B cell (primary cell): ENCODE measurements at places on chromosomes 4 and X. TPM values are rescaled to one million over a fixed set of nuclear protein-coding genes. Genes with fewer than 3 reads are reported as not detected.

Gene DACH2
- not detected in 2 replicates for total RNA-seq

- no peak for DNase-seq
- no peaks in the 10 kb centered on the region for H3K36me3 ChIP-seq
- no peak overlapping the region for H3K4me3 ChIP-seq
- no peaks in the 10 kb centered on the region for H3K27me3 ChIP-seq
These were observed 219.8 kb downstream of the OR13H1 start for GRCh38 chrX:131763674-131764073.

Gene CXCL5
- total RNA-seq: not detected in 2 replicates

DNA sequence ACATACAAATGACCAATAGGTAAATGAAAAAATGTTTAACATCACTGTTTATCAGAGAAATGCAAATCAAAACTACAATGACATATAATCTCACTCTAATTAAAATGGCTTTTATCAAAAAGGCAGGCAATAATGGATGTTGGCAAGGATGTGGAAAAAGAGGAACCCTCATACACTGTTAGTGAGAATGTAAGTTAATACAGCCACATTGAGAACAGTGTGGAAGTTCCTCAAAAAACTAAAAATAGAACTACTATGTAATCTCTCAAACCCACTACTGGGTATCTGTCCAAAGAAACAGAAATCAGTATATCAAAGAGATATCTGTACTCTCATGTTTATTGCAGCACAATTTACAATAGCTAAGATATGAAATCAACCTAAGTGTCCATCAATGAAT lies 165.9 kb upstream of the HHIP start:
- H3K36me3 ChIP-seq: no peaks in the 10 kb centered on the region
- no peak for DNase-seq
- no peaks in the 10 kb centered on the region for H3K27me3 ChIP-seq

GRCh38 chr4:4333265-4333706 lies 43.2 kb downstream of the ZBTB49 start:
- H3K27ac ChIP-seq: no peak overlapping the region
- no peak for DNase-seq
- peaks cover 2% of the 10 kb centered on the region for H3K27me3 ChIP-seq
- no peaks in the 10 kb centered on the region for H3K4me1 ChIP-seq
- H3K4me3 ChIP-seq: no peak overlapping the region

DNA sequence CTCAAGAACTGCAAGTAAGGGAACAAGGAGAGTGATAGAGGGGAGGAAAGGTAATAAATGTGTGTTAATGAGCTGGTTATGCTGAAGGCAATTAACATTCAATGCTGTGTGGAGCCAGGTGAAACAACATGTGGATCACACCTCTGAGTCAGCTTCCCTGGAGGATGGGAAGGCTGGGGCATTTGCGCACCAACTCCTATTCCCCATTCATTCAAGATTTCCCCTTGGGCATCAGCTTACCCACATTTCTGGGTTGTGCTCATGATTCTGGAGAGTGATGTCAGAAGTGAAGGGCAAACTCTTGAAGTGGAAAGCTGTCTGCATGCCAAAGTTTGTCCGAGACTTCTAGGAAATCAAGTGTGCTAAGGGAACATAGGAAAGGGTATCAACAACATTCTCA lies 461.4 kb downstream of the MID1IP1 start:
- no peaks in the 10 kb centered on the region for H3K27me3 ChIP-seq
- H3K4me1 ChIP-seq: peaks cover 3% of the 10 kb centered on the region
- no peak for DNase-seq
- no peak overlapping the region for H3K27ac ChIP-seq
- H3K4me3 ChIP-seq: no peak overlapping the region
- no peaks in the 10 kb centered on the region for H3K36me3 ChIP-seq

DNA sequence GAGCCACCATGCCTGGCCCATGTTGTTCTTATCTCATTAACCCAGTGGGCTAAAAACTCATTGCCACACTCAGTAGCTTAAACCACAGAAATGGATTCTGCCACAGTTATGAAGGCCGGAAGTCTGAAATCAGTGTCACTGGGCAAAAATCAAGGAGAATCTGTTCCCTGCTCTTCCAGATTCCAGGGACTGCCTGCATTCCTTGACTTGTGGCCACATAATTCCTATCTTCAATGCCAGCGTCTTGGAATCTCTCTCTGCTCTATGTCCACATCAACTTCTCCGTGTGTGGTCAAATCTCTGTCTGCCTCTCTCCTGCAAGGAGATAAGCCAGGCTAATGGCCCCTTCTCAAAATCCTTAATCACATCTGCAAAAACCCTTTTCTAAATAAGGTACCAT lies 4.1 kb upstream of the WFS1 start:
- H3K36me3 ChIP-seq: no peaks in the 10 kb centered on the region
- peaks cover 22% of the 10 kb centered on the region for H3K4me1 ChIP-seq
- no peak for DNase-seq
- H3K4me3 ChIP-seq: no peak overlapping the region

Gene CPLX1
- not detected in 2 replicates for total RNA-seq

GRCh38 chrX:13307041-13307440 lies 12.8 kb downstream of the ATXN3L start:
- H3K4me1 ChIP-seq: peaks cover 10% of the 10 kb centered on the region
- H3K36me3 ChIP-seq: no peaks in the 10 kb centered on the region
- no peak for DNase-seq
- H3K4me3 ChIP-seq: no peak overlapping the region

DNA sequence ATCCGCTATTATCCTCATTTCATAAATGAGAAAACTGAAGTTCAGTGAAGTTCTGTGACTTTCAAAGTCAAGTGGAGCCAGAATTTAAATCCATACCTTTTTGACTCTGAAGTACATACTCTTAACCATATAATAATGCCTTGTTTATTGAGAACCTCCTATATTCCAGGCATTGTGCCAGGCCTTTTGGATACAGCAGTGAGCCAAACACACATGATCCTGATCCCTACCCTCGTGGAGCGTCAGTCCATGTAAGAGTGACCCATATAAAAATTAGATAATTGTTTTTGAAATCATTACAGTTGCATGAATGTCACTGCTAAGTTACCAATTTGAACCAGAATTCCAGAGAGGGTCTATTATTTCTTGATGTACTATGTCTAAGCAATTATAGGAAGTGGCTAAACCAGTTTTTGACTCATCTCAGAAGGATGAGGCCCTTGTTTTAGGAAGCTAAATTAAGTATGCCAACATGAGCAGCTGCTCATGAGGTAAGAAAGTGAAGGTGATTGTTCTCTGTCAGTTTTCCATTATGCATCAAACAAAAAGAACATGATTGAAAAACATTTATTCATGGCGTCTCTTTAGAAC lies 289.5 kb downstream of the GLUD2 start:
- no peak for DNase-seq
- H3K4me1 ChIP-seq: no peaks in the 10 kb centered on the region
- H3K27me3 ChIP-seq: no peaks in the 10 kb centered on the region
- H3K36me3 ChIP-seq: no peaks in the 10 kb centered on the region
- H3K27ac ChIP-seq: no peak overlapping the region

DNA sequence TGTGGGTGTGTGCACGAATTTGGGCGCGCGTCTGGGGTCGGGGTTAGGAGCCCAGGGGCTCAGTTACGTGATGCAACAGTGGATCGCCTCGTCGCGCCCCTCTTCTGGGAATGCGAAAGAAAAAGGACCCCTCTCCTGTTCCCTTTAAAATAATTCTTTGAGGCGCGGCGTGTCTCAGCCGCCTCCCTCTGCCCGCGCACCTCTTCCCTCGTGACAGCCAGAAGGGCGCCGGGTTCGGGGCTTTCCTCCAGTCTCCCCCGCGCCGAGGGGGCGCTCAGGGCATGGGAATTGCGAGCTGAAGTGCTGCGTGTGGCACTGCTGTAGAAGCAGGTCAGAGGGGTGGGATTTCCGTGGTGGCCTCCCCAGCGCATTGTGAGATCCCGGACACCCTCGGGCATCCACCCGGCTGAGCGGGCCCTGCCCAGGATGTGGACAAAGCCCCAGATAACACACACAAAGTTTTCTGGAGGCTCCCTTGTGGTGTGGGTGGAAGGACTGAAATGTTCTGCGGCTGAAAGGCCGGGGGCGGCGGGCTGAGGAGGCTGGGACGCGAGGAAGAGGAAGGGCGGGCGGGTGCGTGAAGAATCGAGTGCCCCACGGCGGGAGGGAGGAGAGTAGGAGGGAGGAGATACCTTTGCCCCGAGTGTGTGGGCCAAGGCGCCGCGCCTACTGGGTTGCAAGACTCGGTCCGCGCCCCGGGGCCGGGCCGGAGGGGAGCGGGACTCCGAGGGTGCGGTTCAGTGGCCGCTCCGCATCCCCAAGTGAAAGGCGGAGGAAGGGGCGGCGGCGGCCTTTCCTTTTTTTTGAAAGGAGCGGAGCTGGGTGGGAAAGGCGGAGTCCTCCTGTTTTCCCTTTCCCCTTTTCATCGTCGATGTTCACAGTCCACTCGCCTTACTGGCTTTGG lies 752 bp downstream of the SEPTIN11 start:
- H3K36me3 ChIP-seq: no peaks in the 10 kb centered on the region
- peak; percentile 63 for DNase-seq
- H3K27me3 ChIP-seq: no peaks in the 10 kb centered on the region
- peak overlapping the region; percentile 61 for H3K27ac ChIP-seq
- peak overlapping the region; percentile 73 for H3K4me3 ChIP-seq

Gene TLR2
- total RNA-seq: 5.0 and 5.4 TPM in 2 replicates

- no peak overlapping the region for H3K27ac ChIP-seq
- no peaks in the 10 kb centered on the region for H3K4me1 ChIP-seq
- no peaks in the 10 kb centered on the region for H3K36me3 ChIP-seq
- no peak for DNase-seq
- H3K4me3 ChIP-seq: no peak overlapping the region
These were observed 8.8 kb upstream of the PIGA start for GRCh38 chrX:15344106-15344505.

GRCh38 chr4:77433418-77433733 lies 172.2 kb upstream of the CXCL13 start:
- no peak overlapping the region for H3K4me3 ChIP-seq
- peak; percentile 52 for DNase-seq
- H3K27ac ChIP-seq: no peak overlapping the region
- H3K27me3 ChIP-seq: no peaks in the 10 kb centered on the region
- no peaks in the 10 kb centered on the region for H3K4me1 ChIP-seq

DNA sequence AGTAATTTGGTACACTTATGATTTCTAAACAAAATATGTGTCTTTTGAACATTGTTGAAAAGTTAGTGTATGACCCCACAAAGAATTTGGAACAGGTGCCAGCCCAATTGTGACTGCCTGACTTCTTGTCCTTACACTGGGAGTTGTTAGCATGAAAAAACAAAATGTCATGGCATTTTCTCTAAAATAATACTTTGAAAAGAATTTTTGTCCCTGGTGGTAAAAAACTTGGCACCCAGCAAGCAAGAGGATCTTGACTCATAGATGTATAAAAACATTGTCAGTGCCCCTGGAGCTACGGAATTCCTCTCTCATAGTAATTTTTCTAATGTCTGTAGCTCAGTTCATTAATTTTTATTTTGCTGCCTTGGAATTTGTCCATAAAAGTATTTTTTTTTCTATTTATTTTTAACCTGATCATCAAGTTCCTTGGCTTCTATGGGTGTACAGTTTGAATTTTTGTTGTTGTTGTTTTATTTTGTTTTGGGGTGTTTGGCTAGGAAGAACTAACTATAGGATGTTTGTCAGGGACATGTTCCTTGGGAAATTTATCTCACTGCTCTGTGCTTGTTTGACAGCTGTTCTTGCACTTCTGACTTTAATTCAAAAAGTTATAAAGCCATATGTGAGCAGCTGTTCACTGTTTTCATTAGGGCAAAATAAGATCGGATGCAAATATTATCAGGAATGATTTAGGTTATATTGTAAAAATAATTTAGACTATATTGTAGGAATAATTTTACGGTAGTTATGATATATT lies 95.4 kb upstream of the NUDT6 start:
- H3K27ac ChIP-seq: no peak overlapping the region
- H3K36me3 ChIP-seq: no peaks in the 10 kb centered on the region
- H3K27me3 ChIP-seq: no peaks in the 10 kb centered on the region
- H3K4me1 ChIP-seq: no peaks in the 10 kb centered on the region
- DNase-seq: no peak
- H3K4me3 ChIP-seq: no peak overlapping the region

Gene PRR27
- total RNA-seq: not detected in 2 replicates

GRCh38 chr4:124325690-124326089 lies 386.8 kb downstream of the ANKRD50 start:
- no peak for DNase-seq
- H3K4me1 ChIP-seq: no peaks in the 10 kb centered on the region
- H3K4me3 ChIP-seq: no peak overlapping the region
- H3K27ac ChIP-seq: no peak overlapping the region

Gene CLTRN
- 0.24 and 0.42 TPM in 2 replicates for total RNA-seq

Gene PHEX
- total RNA-seq: 0.15 and 0.56 TPM in 2 replicates

Gene SLC6A8
- total RNA-seq: 1.8 and 2.9 TPM in 2 replicates

Gene ADAMTS3
- not detected in 2 replicates for total RNA-seq

GRCh38 chrX:72340041-72340440 lies 34.3 kb upstream of the CITED1 start:
- no peaks in the 10 kb centered on the region for H3K36me3 ChIP-seq
- H3K4me1 ChIP-seq: no peaks in the 10 kb centered on the region
- H3K27ac ChIP-seq: no peak overlapping the region
- DNase-seq: no peak

Gene STS
- total RNA-seq: 2.9 and 3.2 TPM in 2 replicates

DNA sequence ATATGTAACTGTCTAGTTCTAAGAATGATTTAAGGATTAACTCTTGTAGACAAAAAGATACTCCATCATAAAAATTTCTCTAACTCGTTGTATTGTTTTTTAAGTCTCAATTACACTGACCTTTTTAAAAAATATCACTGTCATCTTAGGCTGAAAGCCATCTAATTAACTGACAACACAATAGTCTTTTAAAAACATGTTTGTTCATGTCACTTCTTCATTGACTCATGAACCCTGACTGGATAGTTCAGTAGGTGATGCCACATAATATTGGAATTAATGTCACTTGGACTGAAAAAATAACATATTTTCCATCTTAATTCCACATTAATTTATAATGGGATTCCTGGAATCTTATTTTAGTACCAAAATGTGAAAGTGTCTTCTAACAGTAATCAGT lies 179.3 kb downstream of the ADGRL3 start:
- H3K4me3 ChIP-seq: no peak overlapping the region
- H3K36me3 ChIP-seq: no peaks in the 10 kb centered on the region
- H3K27me3 ChIP-seq: no peaks in the 10 kb centered on the region
- no peaks in the 10 kb centered on the region for H3K4me1 ChIP-seq

Gene UGT2B10
- total RNA-seq: not detected in 2 replicates

GRCh38 chr4:81256059-81256970 lies 41.3 kb upstream of the PRKG2 start:
- DNase-seq: no peak
- H3K4me1 ChIP-seq: no peaks in the 10 kb centered on the region
- no peak overlapping the region for H3K27ac ChIP-seq

- H3K27me3 ChIP-seq: no peaks in the 10 kb centered on the region
- no peak overlapping the region for H3K27ac ChIP-seq
- DNase-seq: no peak
- H3K36me3 ChIP-seq: peaks cover 4% of the 10 kb centered on the region
- peaks cover 24% of the 10 kb centered on the region for H3K4me1 ChIP-seq
These were observed 123.1 kb downstream of the AFF1 start for GRCh38 chr4:87057835-87058355.
